ENCODE measurements at places on chromosomes 16 and 17.

DNA sequence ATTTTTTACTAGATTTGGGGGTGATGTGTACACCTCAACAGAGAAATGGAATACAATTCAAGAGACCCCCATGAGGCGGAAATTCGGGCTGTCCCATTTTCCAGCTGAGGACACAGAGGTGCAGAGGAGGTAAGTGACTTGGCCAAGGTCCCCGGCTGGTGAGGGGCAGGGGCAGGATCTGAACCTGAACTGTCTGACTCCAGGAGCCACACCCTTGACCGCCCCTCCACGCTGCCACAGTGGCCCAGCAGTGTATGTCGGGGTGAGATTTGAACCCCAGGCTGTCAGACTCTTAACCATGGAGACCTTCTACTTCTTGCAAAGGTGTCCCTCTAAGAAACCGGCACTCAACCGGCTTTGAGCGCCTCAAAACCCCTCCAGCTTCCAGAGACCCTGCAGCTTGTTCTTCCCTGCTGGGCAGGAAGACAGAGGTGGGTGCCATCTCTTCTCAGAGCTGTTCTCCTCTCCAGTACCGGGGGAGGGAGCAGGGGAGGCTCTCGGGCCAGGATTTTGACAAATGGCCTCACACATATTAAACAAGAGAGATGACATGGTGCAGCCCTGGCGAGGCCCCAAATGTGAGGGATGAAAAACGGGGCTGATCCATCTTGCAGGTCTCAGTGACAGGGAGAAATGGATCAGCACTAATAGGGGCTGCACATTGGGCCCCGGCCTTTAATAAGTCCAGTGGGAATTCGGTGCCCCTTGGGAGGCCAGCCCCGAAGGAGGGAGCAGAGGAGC lies 222.3 kb downstream of the GSG1L start:
- no peak for DNase-seq

DNA sequence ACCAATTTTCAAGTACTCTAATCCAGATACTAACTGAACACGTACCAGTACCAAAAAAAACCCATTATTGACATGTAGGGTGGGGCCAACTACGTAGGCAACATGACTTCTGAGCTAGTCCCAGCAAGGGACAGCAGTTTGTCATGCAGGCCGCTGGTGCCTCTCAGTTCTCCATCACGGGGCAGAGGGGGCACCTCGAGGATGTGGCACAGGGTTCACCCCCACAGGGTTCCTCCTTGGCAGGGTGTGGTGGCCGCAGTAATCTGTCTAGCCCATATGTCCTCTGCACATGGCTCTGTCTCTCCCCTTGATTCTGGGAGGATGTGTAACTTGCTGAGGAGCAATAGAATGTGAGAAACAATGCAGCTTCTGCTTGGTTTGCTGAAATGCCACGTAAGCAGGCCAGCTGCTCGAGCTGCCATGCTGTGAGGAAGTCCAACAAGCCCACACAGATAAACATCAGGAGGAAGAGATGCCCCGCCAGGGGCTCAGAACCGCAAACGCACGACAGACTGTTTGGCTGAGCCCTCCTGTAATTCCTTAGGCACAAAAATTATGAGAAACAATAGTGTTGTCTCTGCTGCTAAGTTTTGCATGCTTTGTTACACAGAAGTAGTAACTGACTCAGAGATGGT lies 62.4 kb downstream of the NT5M start:
- no peak for DNase-seq

DNA sequence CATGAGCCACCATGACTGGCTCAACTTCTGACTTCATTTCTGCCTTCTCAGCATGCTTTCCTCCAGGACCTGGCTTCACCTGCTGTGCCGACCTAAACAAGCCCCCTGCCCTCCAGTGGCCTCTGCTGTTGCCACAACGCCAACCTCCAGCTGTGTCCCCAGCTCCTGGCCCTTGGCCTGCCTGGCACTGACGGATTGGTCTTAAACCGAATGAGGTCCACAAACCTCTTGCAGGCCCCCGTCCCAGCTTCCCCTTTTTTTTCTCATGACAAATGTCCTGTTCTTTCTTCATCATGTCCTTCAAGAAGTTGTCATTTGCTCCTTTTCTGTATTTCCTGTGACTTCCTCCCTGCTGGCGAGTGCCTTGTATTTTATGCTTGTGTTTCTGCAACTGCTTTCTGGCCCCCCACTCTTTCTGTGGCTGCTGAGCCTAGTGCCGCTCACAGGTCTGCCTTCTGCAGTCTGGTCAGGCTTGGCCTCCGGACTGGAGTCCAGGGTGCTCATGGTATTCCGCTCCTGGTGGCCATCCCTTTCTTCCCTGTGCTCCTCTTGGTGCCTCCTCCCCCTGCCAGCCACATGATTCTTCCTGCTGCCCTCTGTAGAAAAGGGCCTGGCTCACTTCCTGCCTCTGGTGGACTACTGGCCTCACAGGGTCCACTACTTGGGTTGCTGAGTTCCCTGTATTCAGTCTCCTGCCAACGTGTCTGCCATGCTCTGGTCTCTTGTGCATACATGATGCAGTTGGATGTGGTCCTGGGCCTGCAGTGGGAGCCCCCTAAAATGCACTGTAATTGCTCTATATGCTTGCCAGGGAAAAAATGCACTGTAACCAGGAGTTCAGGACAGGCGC lies 2.9 kb downstream of the ATP6V0C start:
- no peak for DNase-seq

DNA sequence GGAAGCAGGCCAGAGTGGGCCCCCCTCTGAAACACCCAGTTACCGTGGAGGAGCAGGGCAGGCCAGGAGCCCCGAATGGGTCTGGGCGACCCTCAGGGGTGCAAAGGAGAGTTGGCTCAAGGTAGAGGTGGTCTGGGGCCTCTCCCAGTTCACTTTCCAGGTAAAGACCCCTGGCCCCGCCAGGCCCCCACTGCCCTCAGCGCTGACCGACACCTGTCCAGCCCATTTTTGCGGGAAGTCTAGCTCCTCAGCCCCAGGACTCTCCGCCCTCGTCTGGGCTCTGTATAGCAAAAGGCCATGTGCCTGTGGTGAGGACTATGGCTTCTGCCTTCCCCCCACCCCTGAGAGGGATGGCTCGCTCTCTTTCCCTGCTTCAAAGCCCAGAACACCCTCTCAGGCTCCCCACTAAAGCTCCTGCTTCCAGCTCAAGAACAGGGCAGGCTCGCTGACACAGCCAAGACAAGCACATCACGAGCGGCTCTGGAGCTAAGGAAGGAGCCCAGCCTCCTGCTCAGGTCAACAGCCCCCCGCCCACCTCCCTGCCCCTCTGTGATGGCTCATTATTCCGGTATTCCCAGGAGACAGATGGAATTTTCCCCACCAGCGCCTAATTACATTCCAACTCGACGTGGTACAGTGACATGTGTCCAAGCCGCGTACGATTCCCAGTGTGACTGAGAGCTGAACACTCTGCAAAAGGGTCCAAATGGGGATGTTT lies 59.4 kb downstream of the RTN4RL1 start:
- DNase-seq, result no peak

DNA sequence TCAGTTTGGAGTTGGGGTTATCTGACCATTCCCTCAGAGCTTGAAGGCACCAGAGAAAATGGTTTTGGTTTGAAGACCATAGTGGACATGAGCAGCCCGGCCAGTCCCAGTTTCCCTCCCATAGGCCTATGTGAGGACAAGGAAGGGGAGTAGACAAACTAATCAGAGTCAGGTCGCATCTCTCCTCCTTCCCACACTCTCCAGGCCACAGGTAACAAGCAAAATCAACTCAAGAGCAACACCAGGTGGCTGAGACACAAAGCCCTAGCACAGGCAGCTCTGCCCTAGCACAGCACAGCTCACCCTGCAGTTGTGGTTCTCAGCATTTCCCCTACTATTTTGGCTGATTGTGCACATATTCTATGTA lies 7.2 kb downstream of the SUPT4H1 start:
- no peak for DNase-seq

GRCh38 chr16:82152196-82152595 lies 17.8 kb downstream of the MPHOSPH6 start:
- DNase-seq, result no peak

- no peak for DNase-seq
Observed at GRCh38 chr17:979212-979538, 401 bp downstream of the NXN start.

DNA sequence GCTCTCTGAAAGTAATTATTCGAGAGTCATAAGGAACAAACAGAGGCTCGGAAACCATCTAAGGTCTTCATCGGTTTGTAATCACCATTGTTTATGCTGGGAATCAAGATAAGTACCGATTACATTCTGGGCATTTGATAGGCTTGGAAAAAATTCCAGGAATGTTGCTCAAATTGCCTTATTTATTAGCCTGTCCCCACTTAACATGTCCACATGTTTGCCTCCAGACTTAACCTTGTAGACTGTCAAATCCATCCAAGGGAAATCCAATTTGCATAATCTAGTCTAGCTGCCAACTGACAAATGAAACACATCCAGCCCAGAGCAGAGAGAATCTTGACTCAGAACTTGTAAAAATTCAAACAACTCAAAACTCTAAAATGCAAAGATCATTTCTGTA lies 51.3 kb upstream of the TMC5 start:
- DNase-seq, result no peak

- no peak for DNase-seq
Observed at GRCh38 chr16:72424757-72425156, 252.8 kb upstream of the PMFBP1 start.

DNA sequence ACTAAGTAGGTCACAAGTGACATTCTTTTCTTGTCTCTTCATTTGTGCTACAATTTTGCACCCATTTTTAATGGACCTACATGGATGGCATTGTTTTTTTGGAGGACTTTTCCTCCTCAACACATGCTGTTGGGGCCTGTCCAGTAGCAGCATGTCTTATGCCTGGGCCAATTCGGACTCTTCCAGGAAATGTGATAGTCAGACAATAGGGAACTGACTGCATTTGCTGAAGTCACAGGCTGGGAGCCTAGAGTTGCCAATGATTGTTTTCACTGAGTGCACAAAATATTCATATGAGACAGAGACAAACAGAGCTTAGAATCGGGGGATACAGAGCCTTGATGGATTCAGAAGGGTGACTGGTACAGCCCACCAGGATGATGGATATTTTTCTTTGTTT lies 867.3 kb upstream of the GOT2 start:
- no peak for DNase-seq

GRCh38 chr17:45098081-45098868 lies 34.0 kb downstream of the PLCD3 start:
- DNase-seq, result no peak

GRCh38 chr17:6496640-6497441 lies 52.6 kb downstream of the PIMREG start:
- no peak for DNase-seq

Data from non-pigmented ciliary epithelial cell (primary cell).